ENCODE measurements at places on chromosomes 1 and 21.

- peak; percentile 23 for DNase-seq
Measured at GRCh38 chr1:70963374-70963773, 84.2 kb downstream of the PTGER3 start.

DNA sequence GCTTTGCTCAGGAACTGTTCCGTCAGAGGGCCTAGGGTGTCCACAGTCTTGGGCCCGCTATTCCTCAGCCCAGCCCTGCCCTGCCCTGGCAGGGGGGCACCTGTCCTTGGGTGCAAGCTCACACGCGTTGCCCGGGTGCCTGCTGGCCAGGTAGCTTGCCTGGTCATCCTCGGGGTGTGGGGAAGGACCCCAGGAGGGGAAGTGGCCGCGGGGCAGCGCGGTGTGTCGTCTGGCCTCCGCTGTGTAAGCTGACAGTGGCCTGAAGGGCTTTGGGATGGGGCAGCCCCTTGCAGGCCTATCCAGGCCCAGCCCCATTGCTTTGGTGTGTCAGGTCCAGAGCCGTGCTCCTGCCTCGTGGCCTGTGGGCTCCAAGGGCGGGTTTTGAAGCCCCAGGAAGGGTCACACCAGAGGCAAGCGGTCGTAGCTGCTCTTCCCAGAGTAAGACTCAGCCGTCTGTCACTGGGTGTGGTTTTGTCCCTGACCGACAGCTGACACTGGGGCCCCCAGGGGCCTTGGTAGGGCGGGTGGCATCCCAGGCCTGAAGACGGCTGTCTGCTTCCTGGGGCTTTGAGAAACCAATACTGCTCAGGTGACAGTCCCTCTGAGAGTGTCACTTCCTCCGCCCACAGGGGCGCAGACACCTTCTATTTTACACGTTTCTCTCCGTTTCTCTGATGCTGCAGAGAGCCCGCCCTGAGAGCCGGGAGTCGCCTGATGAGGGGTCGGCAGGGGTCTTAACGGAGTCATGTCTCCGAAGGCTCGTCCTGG is 72.1 kb downstream of the SKI start:
- DNase-seq = no peak

DNA sequence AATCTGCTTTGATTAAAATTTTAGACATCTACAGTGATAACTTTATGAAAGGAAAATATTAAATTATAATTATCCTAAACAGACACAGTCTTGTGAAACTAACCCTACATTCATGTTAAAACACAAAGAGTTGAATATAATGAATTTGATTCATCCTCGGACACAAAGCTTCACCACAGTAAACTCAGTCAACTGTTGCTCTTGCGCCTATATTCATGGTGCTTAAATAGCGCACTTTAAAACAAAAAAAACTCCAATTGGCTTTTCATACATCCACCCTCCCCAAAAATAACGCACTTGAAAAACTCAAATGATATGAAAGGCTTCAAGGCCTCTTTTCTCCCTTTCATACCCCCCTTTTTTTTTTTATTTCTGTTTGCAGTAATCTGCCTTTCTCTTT is 260.3 kb downstream of the FAF1 start:
- DNase-seq = no peak

- DNase-seq = no peak
Measured at GRCh38 chr1:175918364-175918801, 175.0 kb upstream of the TNR start.

DNA sequence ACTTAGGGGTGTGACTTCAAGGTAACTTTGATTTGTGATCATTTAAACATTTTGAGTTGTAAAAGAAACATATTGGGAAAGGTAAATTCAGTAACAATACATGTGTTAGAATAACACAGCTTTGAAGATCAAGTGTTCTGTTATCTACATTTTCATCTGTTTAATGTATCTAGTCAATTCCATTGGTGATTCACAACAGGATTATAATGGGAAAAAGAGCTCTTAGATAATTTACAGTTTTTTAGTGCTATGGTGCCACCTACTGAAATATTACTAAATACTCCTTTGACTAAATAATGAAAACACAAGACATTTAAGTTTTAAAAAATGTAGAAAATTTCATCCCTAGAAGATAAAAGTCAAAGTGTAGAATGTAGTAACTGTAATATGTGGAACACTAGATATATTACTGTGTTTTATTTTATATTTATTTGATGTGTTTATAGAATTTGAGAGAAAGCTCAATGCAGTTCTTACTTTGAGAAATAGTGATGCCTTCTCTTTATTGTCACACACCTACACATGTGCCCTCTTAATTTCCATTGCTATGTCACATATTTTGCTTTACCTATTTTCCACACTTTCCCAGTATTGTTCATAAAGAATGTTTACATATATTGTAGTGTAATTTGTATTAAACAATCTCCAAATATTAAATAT is 47.4 kb downstream of the PTPRC start:
- no peak for DNase-seq

GRCh38 chr1:60036856-60037460 is 36.6 kb downstream of the C1orf87 start:
- DNase-seq = no peak

DNA sequence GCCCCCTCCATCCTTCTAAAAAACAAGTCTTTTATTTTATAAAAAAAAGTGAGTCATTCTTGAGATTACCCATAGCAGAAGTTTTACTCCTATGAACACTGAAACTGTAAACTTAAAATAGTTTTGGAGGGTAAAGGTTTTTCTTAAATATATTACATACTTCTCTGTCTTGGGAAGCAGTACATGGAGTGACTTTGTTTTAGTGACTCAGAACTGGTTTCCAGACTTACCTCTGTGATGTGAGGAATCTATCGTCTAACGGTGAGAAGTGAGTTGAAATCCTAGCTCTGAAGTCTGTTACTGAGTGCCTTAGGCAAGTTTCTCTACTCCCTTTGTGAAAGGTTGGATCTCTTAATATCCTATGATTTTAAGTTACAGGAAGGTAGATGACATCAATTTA is 176.3 kb upstream of the POU3F1 start:
- DNase-seq = no peak

- DNase-seq = no peak
Measured at GRCh38 chr1:200174525-200175295, 147.2 kb downstream of the NR5A2 start.

GRCh38 chr1:162632217-162632666 is at the start of gene DDR2:
TSS of gene DDR2 (plus strand) at chr1:162632464. CDS start at chr1:162719064, 86,600 bp downstream.
- no peak for DNase-seq

DNA sequence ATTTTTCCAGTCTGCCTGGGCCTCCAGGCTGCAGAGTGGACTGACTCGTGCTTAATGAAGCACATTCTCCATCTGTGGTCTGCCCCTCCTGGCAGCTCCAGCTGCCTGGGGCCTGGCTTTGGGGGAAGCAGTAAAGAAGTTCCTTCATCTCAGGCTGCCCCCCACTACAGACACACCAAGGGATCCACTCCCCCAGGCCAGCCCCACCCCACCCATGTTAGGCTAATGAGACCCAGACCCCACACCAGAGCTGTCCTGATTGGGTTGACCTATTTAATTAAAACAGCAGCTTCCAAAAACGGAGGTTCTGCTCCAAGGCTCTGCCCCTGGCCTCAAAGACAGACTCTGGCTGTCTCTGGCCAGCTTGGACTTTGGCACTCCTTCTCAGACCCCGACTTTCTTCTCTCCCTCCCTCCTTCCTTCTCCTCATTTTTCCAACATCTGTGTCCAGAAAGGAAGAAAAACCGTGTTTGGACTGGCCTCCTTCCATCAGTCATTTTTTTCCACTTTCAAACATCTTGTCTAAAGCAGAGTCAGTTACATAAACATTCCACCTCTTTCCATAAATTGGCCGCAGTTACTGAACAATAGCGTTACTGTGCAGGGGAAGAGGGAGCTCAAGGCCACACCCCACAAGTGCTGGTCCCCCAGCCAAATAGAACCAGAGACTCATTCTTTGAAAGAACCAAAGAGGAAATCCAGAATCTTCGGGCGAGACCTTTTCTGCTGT is 29.7 kb downstream of the SERTAD4 start:
- DNase-seq = no peak

- DNase-seq = no peak
Measured at GRCh38 chr1:243433737-243434370, 178.0 kb downstream of the SDCCAG8 start.

- no peak for DNase-seq
Measured at GRCh38 chr1:203420263-203420662, 55.3 kb upstream of the PRELP start.

DNA sequence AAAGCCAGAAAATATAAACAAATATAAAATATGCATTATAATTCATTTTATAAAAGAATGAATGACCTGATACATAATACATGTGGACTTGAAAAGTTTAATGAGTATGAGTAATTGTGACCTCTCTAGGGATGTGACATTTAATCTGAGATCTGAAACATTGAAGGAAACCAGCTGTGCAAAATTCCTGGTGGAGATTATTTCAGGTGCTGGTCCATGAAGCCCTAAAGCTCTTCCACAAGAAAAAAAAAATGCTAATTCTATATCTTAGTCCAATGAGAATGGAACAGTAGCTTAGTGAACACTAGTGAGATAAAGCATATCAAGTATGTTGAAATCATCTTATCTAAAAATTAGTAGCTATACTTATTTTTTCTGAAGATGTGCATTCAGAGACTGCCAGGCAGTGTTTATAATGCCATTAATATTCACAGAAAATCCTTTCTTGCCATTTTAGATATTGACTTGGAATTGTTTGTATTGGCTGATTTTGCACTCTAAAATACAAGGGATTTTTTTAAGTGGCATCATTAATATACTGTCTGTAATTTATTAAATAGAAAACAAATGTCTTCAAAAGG is 1485.9 kb downstream of the PLA2G4A start:
- DNase-seq = no peak

GRCh38 chr1:221794079-221794670 is 52.3 kb upstream of the DUSP10 start:
- DNase-seq = no peak

GRCh38 chr21:37153935-37154350 is 80.9 kb downstream of the TTC3 start:
- DNase-seq = no peak

DNA sequence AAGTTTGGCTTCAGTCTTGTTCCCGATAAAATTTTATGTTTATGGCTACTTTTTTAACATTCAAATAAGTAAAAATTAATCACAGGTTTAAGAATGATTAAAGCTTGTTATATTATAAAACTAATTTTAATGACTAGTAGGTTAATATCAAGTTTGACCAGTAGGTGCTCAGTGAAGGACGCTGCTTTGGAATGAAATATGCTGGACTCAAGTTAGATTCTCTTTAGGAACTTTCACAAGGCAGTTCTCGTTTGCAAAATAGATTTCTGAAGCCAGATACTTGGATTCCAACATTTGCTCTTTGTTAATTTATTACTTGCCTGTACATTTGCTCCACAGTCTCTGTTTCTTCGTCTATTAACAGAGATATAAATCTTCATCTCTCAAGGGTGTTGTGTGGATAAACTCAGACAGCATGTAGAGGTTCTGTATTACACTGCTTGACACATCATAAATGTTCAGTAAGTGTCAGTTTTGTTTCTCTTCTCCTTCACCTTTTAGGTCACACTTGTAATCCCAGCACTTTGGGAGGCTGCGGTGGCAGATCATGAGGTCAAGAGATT is 432.8 kb upstream of the CHRM3 start:
- DNase-seq = peak; percentile 19

GRCh38 chr1:24874611-24875234 is 55.4 kb downstream of the RUNX3 start:
- DNase-seq = no peak

DNA sequence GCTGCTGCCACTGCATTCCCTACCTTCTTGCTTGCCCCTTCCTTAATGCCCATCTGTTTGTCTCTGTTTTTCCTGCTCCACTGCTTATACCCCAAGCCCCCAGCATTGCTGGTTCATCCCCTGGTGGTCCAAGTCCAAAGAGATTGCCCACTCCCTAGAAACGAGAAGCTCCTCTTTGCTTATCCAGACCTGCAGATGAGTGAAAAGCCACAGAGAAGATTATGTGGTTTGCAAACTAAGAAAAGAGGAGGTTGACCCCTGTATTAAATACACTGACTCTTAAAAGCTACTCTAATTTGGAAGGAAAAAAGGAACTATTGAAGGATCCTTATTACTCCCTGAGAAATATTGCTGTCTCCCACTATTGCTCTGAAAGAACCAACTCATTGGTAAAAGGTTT is 146.8 kb upstream of the RAB4A start:
- DNase-seq = no peak

DNA sequence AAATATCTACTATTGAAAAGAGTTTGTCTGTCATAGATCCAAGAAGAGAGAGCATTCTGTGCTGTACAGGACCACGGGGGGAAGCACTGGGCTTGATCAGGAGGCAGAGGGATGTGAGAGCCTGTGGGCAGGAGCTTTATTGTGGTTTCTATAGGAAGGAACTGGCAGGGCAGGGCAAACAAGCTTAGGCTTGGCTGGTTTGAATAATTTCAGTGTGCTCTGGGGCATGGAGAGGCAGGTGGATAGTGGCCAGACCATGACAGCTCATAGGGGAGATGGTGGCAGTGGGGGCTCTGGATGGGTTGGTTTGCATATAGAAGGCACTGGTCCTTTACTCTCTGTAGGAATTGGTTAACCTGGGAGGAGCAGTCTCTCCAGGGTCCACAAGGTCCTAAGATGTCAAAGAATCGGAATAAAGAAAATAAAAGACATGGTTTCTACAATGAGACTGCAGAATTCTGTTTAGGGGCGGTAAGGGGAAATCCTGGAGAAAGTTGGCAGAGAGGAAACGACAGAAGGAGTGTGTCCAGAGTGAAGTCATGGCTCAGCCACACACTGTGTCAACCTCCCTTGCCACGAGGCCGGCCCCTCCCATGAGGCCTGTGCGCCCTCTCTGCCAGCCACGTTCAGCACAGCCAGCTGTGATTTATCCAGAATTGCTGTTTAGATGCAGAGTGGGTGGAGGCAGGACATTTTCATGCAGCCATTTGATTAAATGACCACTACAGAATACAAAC is 81.7 kb upstream of the PGBD5 start:
- DNase-seq = no peak

All from T47D (cell line).